CD8-positive, alpha-beta memory T cell (primary cell): ENCODE measurements at places on chromosomes 1 and 21. TPM values are rescaled to one million over a fixed set of nuclear protein-coding genes. Genes with fewer than 3 reads are reported as not detected.

Gene OR6N1
- not detected for polyA plus RNA-seq

Gene ICOSLG
- 2.3 TPM for polyA plus RNA-seq

DNA sequence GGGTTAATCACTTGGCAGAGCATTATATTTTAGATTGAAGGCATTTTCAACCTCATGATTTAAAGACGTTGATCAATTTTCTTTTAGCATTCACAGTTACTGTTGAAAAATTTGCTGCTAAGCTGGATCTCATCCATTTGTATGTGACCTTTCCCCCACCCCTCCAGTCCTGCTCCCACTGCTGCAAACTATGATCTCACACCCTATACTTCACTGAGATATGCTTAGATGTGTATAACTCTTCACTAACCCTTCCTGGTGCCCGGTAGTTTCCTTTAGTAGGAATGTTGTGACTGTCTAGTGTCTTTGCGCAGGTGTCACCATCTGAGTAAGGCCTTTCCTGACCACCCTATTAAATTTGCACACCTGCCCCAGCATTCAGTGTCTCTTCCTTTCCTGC is 67.0 kb upstream of the C1orf21 start:
- no peaks in the 10 kb centered on the region for H3K27me3 ChIP-seq
- H3K4me3 ChIP-seq, result no peak overlapping the region
- no peak for DNase-seq

Gene SMIM11
- 3.4 TPM for polyA plus RNA-seq

DNA sequence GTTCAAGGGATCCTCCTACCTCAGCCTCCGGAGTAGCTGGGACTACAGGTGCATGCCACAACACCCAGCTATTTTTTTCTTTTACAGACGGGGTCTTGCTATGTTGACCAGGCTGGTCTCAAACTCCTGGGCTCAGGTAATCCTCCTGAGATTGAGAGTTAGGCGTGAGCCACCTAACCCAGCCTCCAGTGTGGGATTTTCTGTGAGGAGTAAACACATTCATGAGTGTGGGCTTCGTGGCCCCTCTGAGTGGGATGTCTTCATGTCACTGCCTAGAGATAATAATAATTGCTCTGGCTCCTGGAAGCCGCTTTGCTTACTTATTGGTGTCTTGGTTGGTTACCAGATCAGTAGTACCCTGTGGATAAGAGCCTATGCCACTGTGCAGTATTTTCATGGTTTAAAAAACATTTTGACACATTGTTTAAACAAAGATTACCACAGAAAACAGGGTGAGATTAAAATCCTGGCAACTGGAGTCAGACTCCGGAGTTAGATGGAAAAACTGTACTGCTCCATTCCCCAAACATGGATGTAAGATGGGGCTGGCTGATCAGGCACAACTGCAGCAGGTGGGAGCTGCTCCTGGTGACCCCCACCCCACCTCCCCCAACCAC is 159.1 kb upstream of the RAB4A start:
- H3K27me3 ChIP-seq, result no peaks in the 10 kb centered on the region
- no peaks in the 10 kb centered on the region for H3K4me1 ChIP-seq
- no peak overlapping the region for H3K27ac ChIP-seq
- H3K36me3 ChIP-seq, result no peaks in the 10 kb centered on the region

GRCh38 chr1:95095833-95096217 is 21.3 kb upstream of the TLCD4 start:
- no peaks in the 10 kb centered on the region for H3K27me3 ChIP-seq
- DNase-seq, result no peak
- H3K36me3 ChIP-seq, result no peaks in the 10 kb centered on the region
- H3K4me3 ChIP-seq, result no peak overlapping the region

- no peak for DNase-seq
- H3K27ac ChIP-seq, result no peak overlapping the region
- no peaks in the 10 kb centered on the region for H3K36me3 ChIP-seq
These were observed 25.1 kb upstream of the MYCL start for GRCh38 chr1:39926820-39927219.

Gene ITGB3BP
- polyA plus RNA-seq, result 25.0 TPM

DNA sequence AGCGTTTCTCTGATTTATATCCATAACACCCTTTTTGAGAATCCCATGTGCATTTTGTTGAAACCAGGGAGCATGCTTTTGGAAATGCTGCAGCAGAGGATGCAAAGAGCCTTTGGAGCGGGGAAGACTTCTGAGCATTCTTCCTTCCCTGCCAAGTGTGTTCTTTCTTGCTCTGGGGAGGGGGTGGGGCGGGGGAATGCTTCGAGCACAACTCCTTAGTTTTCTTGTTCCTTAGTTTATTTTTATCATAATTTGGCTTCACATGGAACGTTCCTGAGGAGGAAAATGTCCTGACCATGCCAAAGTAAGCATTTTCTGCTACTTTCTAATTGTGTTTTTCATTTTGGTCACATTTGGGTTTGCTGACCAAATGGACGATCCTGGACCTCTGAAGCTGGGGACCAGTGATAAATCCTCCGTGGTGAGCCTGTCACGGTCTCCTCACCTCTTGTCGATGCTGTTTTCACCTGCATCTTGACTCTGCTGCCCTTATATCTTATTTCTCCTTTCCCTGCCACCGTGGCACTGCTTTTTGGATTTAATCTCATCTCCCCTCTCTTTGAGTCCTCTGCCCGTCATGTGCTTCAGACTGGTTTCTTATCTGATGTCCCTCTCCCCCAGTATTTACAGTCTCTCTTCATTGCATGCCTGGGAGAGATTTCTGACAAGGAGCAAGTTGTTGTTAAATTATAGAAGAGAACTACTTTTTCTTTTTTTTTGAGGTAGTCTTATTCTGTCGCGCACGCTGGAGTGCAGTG is 2.4 kb downstream of the CTPS1 start:
- H3K27ac ChIP-seq, result no peak overlapping the region
- H3K27me3 ChIP-seq, result no peaks in the 10 kb centered on the region
- no peak overlapping the region for H3K4me3 ChIP-seq
- H3K36me3 ChIP-seq, result peaks cover 28% of the 10 kb centered on the region
- no peak for DNase-seq
- H3K4me1 ChIP-seq, result peaks cover 27% of the 10 kb centered on the region

Gene AQP10
- not detected for polyA plus RNA-seq
